ENCODE measurements at places on chromosomes 12 and 14.

- DNase-seq, result no peak
These were observed 119.7 kb upstream of the DNM1L start for GRCh38 chr12:32559434-32559833.

GRCh38 chr12:118206107-118206412 is 70.1 kb downstream of the PEBP1 start:
- no peak for DNase-seq

- DNase-seq, result no peak
These were observed 13.6 kb downstream of the PACS2 start for GRCh38 chr14:105328070-105328677.

GRCh38 chr14:24892497-24893051 is 157.4 kb downstream of the STXBP6 start:
- no peak for DNase-seq

- no peak for DNase-seq
These were observed 5.9 kb upstream of the PKP2 start for GRCh38 chr12:32902287-32902997.

DNA sequence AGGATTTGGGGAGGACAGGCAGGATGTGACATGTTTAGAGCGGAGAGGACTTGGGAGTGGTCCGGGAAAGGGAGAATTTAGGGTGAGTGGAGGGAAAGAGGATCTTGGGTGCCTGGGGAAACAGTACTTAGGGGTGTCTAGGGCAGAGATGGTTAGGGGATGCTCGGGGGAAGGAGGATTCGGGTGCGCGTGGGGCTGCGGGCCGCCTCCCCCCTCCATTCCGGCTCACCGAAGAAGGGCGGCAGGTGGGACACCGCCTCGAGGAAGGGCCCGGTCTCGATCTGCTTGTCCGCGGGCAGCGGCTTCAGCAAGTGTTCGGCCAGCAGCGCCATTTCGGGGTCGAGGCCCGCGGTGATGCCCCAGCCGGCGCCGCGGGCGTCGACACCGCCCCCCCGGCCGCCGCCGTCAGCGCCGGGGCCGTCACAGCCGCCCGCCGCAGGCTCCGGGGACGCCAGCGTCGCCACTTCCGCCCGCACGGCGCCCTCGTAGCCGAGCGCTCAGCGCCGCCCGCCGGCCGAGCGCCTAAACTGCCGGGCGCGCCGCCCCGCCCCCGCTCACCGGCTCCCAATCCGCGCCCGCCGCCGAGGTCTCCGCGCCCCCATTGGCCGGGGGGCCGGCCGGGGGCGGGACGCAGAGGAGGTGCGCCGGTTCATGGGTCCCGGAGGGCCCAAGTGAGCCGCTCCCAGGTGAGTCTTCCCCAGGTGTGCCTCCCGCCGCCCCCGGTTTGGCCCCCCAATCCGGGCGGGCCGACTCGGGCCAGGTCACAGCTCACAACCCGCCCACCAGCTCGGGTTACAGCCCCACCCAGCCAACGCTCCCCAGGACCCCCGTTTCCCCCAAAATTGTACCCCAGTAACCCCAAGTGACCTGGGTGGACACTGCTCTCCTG is at the start of gene GLTP:
Gene GLTP, minus strand, starts transcription at position 499 of the 889 bp plus-strand sequence. Its CDS starts 167 bp downstream, at position 332.
- peak; percentile 86 for DNase-seq

DNA sequence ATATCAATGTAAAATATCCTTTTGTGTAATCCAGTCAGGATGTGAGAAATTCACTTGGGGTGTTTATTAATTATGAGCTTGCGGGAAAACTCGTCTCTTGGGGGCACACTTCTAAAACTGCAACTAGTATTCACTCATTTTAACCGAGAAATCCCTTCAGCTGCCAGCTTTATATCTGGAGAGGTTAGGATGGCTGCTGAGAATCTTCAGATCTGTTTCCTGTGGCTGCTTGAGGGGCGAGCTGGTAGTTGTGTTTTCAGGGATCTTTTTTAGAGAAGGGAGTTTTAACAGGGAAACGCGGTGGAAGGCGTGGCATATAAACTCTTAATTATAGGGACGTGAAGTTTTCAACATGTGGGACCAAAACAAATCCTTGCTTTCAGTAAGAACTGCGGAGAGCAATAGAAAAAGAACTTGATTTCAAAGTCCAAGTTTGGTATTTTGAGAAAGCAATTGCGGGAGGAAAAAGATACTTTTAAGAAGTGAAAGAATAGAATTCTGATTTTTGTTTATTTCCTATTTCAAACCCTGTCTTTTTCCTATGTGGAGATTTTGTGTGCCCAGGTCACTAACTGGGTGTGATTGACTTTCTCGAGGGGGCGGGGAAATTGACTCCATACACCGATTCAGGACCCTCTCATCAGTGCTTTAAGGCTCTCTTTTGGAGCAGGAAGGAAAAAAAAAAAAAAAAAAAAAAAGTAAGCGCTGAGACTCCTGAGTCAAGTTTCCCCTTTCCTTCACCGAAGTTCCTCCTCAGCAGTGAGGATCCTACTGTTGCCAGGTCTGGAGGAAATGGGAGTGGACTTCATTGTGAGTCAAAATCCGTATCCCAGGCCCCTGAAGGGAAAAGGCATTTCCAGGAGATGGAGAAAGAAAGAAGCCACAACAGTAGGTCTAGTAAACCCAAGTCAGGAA is 1.1 kb downstream of the PPFIBP1 start:
- peak; percentile 79 for DNase-seq

GRCh38 chr14:22071006-22071405 is 397.4 kb upstream of the OR4E1 start:
- no peak for DNase-seq

DNA sequence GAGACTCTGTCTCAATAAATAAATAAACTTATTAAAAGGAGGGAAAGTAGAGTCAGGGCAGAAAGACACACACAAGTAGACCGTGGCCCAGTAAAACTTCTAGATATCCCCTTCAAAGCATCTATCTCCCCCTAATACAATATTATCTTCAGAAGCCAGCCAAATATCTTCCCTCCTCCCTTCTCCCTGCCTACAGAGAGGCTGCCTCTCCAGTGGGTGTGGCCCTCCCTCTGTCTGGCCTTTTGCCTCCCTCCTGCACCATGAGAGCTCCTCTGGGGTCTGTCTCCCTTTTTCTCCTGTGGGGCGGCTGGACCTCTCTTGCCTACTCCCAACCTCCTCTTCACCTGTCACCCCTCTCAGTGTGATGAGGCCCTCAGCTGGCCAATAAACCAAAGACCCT is 139.2 kb downstream of the EGLN3 start:
- DNase-seq, result no peak

GRCh38 chr12:98296462-98297079 is 218.8 kb upstream of the TMPO start:
- peak; percentile 2 for DNase-seq

DNA sequence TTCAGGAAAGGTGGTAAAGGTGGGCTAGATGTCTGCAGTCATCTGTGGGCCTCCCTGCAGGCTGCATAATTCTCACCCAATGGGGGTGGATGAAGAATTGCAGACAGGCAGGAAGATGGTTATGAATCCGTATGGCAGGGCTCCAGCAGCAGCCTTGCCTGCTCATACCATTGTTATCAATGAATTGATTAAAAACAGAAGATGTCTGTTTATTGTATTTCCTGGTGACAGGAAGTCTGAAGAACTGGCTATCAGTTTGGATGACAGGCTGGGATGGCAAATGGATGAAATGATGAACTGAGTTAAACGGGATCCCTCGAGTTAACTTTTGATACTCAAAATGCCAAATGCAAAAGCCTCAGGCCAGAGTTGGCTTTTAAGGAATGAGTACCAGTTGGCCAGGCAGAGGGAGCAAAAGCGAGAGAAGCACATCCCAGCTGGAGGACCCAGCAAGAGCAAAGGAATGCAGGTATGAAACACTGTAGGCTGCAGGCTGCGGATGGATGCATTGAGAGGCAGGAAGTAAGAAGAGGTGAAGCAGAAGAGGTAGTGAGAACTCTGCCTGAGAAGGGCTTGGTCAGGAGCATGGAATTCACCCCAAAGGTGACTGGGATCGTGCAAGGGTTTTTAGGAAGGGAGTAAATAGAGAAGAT is 550.0 kb upstream of the TBX3 start:
- no peak for DNase-seq

DNA sequence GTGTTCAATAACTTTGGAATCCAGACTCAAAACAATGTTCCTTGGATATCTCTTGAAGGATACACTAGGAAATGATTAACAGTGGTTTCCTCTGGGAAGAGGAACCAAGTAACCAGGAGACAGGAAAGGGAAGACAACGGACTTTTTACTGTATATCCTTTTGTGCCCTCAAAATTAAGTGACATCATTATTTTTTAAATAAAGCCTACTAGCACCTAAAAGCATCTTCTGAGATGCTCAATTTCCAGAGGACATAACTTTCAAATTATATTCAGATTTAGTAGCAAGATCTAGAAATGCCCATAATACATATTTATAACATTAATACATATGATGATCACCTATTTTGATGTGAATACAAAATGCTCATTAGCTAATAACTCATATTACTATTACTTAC is 6.5 kb downstream of the HECTD1 start:
- no peak for DNase-seq

- no peak for DNase-seq
These were observed 417.6 kb downstream of the PDZRN4 start for GRCh38 chr12:41605545-41606305.

- peak; percentile 22 for DNase-seq
These were observed 69.1 kb downstream of the ARL6IP4 start for GRCh38 chr12:123049398-123050240.

GRCh38 chr12:79187032-79187431 is 322.5 kb downstream of the SYT1 start:
- DNase-seq, result no peak

DNA sequence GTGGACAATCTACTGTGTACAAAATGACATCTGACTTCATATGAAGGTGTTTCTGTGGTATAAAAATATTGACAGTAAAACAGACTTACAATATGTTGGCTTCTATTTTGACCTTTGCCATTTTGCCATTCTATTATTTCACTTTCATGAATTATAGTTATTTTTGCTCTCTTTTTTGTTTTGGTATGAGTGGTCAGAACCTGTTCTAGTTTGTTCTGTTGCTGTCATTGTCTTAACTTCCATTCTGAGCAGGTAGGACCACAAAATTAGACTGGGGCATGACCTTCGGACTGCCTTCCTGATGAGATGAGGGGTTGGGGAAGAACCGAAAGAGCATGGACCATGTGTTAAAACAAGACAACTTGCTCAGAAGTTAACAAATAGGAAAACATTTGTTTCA is 36.5 kb upstream of the IFNG-AS1 start:
- no peak for DNase-seq

DNA sequence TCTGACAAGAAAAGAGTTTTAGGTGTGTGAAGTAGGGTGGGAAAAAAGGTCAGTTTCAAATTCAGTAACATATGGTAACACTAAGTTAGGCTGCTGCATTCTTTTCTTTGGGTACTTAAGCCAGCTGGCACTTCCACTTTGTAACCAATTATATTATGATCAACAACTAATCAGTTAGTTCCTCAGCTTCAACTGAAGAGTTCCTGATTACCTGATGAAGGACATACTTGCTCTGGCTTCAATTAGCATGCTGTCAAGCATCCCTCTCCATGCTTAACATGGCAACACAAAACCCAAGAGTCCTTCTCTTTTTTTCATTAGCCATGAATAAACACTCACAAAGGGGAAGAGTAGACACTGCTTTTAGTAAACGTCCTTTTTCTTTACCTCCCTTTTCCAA is 6.8 kb upstream of the KANSL2 start:
- no peak for DNase-seq

- no peak for DNase-seq
These were observed 205.0 kb downstream of the ADAMTS20 start for GRCh38 chr12:43347026-43347425.

GRCh38 chr14:77024171-77024691 is 4.3 kb downstream of the IRF2BPL start:
- DNase-seq, result peak; percentile 43

DNA sequence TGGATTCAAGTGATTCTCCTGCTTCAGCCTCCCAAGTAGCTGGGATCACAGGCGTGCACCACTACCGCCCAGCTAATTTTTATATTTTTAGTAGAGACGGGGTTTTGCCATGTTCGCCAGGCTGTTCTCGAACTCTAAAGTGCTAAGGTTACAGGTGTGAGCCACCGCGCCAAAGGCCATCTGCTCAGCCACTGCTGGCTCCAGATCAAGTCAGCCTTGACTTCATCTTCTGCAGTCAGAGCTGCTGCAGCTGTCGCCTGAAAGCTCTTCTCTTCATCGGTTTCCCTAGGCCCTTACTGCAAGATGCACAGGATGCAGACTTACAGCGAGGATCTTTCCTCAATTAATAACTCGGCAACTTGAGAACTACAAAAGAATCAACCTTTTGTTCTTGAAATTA is 66.8 kb downstream of the CLIP1 start:
- DNase-seq, result no peak

GRCh38 chr12:112149596-112149995 is 24.2 kb downstream of the TRAFD1 start:
- DNase-seq, result no peak

- no peak for DNase-seq
These were observed 43.0 kb upstream of the LRRC10 start for GRCh38 chr12:69653703-69654102.

GRCh38 chr12:91492648-91493047 is 310.0 kb upstream of the DCN start:
- no peak for DNase-seq

GRCh38 chr12:65778258-65779090 is 45.8 kb upstream of the HMGA2 start:
- DNase-seq, result peak; percentile 83

GRCh38 chr12:107369679-107370078 is 276.3 kb upstream of the CRY1 start:
- no peak for DNase-seq

- DNase-seq, result no peak
These were observed 73.6 kb upstream of the ELK3 start for GRCh38 chr12:96120359-96121100.

GRCh38 chr12:68959891-68960464 is 27.0 kb upstream of the CPM start:
- no peak for DNase-seq

All from fibroblast of skin of back (primary cell).